Activated T-cell treated with anti-CD3 and anti-CD28 coated beads, Interleukin-2, amount 50 U/mL, for 48 hours (primary cell): ENCODE measurements at places on chromosomes 3 and 15.

DNA sequence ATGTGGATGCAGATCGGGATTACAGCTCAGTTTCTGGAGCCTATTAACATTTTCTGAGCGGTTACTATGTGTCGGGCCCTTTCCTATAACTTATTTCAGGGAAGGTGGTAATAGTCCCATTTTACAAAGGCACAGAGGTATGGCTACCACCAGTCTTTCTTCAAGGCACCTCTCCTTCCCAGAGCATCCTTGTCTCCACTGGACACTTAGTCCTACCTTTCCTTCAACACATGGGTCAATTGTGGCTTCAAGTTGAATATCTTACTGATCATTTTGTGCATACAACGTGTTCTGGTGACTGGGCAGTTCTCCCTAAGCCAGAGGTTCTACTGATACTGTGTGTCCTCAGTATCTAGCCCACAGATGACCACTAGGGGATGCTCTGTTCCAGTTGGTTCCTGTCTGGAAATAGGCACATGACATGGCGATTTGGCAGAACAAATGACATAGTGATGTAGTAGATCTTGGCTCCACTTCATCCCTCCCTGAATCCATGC, 60.7 kb upstream of the CMTM8 start:
- DNase-seq: peak; percentile 67

GRCh38 chr3:142086581-142087090, 62.7 kb downstream of the TFDP2 start:
- DNase-seq: no peak

DNA sequence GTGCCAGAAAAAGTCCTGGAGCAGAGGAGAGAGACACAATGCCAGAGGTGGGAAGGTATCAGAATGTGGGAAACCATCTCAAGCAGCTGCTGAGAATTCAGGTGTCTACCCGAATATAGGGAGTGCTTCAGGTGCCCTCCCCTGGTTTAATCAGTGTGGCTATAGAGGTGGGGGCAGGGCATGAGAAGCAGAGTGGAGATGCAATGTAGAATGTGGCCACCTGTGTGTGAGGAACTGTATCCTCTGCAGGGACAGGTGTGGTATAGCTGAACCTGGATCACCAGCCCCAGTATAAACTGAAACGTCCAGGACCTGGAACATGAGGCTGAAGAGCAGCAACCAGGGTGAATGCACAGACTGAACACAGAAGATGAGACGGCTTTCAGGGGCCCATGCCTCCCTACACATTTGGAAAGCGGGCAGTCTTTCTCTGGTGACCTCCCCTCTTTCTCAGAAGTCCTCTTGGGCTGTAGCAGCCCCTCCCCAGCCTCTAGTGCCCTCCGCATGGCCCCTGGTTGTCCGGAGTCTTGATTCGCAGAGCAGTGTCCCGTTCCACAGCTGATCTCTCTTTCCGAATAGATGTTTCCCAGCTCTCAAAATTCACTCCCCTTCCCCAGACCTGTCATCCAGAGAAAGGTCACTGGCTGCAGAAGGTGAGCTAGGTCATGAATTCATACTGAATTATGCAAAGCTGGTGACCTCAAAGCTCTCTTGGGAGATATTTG, 103.1 kb downstream of the ABHD5 start:
- peak; percentile 3 for DNase-seq

GRCh38 chr3:129598000-129598381, 8.5 kb downstream of the PLXND1 start:
- DNase-seq: no peak

- no peak for DNase-seq
Observed at GRCh38 chr3:119315600-119316312, 21.6 kb downstream of the ARHGAP31 start.

- no peak for DNase-seq
Observed at GRCh38 chr3:52406791-52407510, 38.0 kb downstream of the SEMA3G start.

DNA sequence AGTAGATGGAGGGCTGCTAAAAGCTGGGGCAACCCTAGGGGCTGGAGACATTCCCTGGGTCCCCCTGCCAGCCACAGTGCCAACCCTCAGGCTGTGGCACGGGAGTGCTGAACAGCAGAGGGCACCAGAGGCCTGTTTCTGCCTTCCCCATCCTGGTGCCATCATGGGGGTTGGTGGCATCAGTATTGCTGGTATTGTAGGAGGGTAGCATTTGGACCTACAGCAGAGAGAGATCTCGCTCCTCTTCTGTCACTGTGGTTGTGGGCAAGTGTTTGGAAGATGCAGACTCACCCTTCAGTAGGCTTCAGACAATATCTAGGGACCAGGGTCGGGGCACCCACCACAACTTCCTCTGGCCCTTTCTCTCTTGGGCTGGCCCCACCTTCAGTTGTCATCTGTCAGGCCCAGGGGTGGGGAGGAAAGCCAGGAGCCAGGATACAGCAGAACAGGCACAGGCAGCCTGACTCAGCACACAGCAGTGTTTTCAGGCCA, 123.5 kb downstream of the RPLP1 start:
- peak; percentile 83 for DNase-seq

DNA sequence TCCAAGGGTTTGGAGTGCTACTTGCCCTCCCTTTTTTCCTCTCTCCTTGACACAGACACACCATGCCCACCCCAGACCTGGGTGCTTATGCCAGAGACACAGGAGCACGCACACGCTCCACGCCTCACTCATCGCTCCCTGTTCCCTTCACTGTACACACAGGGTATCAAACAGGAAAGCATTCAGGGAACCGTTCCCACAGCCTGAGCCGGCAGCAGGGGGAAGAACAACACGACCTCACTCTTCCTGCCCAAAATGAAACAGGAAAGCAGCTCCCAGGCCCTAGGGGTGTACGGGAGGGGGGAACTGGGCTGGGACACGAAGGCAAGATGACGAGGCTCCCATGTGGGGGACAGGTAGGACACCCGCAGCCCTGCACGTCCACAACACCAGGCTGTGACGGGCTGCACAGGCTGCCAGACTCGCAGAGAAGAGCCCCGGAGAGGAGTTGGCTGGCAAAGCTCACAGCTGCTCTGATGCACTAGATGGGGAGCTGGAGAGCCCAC, 11.2 kb downstream of the DLL4 start:
- no peak for DNase-seq

DNA sequence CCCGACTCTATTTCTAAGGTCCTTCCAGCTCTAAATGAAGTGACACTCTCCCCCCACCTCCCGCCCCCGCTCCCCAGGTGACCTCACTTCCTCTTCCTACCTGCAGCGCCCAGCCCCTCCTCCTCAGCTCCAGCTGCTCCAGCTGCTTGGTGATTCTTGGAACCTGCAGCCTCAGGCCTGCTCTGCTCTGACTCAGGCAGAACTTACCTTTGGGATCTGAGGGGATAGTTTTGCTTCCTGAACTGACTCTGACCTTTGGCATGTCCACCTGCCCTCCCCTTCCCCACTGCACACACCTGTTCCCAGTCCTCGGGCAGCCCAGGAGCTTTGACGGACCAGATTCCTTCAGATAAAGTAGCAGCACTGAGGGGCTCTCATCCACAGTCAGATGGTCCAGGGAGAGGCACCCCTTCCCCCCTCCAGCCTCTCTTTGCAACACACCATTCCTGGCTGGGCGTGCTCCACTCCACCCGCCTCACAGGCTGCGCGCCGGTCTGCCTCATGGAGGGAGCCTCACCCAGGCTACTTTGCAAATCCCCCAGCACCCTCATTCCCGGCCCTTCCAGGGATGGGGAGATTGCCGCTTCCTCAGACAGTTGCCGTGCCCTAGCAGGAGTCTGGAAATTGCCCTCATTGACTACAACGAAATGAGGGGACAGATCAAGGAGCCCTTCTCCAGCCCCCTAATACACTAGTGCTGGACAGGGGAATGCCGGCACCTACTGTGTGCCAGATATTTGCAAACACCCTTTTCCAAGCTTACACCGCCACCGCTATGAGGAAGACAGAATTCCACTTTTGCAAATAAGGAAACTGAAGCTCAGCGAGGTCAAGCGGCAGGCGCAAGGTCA, 692 bp upstream of the C15orf39 start:
- peak; percentile 54 for DNase-seq

- DNase-seq: no peak
Observed at GRCh38 chr3:9837701-9838582, 5.9 kb downstream of the RPUSD3 start.

GRCh38 chr3:114498539-114499370, 204.9 kb downstream of the TIGIT start:
- no peak for DNase-seq

- DNase-seq: no peak
Observed at GRCh38 chr15:101318839-101319238, 23.8 kb upstream of the SNRPA1 start.

GRCh38 chr3:46389306-46389705, 17.6 kb downstream of the CCR5AS start:
- no peak for DNase-seq

DNA sequence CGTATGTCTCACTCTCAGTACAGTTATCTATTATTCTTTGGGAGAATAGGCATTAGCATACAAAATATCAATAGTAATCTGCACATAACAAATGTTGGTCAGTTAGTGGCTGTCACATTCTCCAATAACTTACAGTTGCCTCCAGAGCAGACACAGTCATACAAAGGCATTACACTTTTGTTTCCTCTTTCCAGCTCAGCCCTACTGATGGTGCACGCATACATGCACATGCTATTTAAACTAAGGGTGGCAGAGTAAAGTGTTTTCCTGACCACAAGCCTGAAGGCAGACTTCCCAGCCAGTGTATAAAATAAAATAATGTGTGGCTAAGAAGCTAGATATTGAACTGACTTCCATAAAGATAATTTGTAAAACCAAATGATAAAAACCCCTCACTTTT, 47.6 kb downstream of the PHLDB2 start:
- DNase-seq: no peak

- DNase-seq: no peak
Observed at GRCh38 chr3:191502583-191502982, 41.6 kb downstream of the PYDC2 start.

GRCh38 chr3:13703071-13703470, 154.1 kb downstream of the FBLN2 start:
- DNase-seq: no peak

DNA sequence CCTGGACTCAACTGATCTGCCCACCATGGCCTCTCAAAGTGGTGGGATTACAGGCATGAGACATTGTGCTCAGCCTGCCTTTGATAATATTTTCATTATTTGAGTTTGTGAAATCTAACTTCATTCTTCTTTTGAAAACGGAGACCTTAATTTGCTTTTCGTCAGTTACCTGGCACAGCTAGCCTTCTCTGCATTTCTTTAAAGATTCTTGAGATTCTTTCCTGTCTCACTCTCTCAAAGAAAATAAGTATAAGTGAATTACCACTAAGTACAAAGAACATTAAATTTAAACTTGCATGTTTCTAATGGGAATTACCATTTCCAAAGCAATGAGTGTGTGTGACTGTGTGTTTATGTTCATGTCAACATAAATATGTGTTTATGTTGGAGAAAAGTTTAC, 187.9 kb downstream of the NFKBIZ start:
- no peak for DNase-seq

- no peak for DNase-seq
Observed at GRCh38 chr3:160648701-160649100, 28.3 kb upstream of the ARL14 start.

- no peak for DNase-seq
Observed at GRCh38 chr3:11808231-11808630, 38.5 kb downstream of the TAMM41 start.

DNA sequence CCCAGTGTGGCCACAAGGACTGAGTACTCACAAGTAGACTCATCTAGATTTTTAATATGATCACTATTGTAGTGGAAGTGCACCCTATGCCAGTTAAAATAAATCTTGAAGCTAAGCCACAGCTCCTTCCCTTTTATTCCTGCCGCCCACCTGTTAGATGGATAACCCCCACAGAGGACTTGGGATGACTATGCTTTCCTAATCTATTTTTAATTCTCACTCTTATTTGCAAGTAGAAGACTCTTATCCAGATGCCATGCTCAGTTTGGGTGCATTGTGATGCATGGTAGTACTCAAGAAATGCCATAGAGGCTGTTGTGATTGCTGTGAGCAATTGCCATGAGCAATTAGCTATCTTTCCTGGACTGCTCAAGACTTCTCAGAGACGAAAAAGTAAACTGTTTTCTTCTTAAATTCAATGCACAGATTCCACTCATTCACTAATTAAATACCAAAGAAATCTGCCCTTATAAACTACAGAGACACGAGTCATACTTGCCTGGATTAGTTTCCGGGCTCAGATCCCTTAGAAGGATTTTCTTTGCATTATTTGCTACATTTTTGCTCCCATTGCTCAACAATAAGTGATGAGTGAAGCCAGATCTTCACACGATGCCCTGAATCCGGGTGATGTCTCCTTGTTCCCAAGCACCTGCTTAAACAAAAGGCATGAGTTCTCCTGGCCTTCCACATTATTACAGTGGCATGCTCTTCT, 472.1 kb downstream of the SOX2 start:
- no peak for DNase-seq
